Esophagus squamous epithelium (tissue), 5 donors: ENCODE measurements at places on chromosomes 6 and 20. TPM values are rescaled to one million over a fixed set of nuclear protein-coding genes. Genes with fewer than 3 reads are reported as not detected.

CASS4 gene
- 0.53 TPM for total RNA-seq

- no peak for DNase-seq
Observed at GRCh38 chr6:140344142-140344913, 969.9 kb upstream of the CITED2 start.

GRCh38 chr6:32607263-32607987 is 17.8 kb upstream of the HLA-DRB1 start:
- DNase-seq, result no peak

DNA sequence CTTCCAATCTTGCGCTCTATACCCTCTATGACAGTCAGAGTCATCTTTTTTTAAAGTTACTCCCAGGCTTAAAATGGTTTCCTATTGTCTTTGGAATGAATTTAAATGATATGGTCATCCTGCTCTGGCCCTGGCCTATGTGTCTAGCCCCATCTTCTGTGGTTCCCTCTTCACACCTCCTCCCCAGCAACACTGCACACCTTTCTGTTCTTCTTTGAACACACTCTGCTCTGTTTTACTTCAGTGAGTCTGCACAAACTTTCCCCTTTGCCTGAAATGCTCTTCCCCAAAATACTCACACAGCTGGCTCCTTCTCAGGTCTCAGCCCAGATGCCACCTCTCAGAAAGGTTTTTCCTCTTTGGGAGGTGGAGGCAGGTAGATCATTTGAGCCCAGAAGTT is 132.7 kb downstream of the FYN start:
- DNase-seq, result no peak

DNA sequence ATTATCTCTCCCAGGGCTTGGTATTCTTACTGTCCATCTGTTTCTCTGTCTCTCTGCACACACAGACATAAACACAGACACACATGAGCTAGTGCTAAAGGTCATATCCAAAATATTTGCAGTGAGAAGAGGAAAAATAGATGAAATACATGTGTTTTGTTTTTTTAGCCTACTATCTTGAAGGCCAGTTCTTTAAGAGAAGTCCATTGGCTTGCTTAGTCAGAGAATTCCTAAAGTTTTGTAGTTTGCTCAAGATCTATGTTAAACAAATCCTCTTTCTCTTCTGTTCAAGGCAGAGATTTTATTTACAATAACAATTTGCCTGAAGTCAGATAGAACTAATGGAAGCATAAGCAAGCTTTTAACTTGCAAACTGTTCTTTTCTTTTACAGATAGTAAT is 120.0 kb upstream of the AKIRIN2 start:
- DNase-seq, result no peak

DNA sequence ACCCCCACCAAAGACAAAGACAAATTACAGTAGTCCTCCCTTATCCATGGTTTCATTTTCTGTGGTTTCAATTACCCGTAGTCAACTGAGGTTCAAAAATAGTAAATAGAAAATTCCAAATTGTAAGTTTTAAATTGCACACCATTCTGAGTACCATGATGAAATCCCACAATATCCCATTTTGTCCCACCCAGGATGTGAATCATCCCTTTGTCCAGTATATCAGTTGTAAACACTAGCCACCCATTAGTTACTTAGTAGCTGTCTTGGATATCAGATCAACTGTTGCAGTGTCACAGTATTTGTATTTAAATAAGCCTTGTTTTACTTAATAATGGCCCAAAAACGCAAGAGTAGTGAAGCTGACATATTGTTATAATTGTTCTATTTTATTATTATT is 364.0 kb upstream of the ARID1B start:
- DNase-seq, result no peak

DNA sequence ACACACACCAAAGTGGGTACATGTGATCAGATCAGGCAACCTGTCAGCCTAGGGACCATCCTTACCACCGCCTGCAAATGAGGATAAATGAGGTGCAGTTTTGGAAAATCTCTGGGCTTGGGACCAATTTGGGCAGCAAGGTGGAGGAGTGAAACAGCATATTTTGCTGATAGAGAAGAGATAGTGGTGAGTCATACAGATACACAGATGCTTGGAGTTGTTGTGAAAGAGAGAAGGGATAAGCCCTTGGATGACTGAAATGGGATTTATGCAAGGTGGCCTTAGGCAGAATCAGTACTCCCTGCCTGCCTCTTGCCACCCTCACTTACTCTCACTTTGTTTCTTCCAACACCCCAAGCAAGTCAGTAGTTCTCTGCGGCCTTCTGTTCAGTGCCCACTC is 34.7 kb downstream of the BMP2 start:
- no peak for DNase-seq
